GM23248 (cell line): ENCODE measurements at places on chromosomes 2 and 18. TPM values are rescaled to one million over a fixed set of nuclear protein-coding genes. Genes with fewer than 3 reads are reported as not detected.

The METAP1D gene
- 3.8 and 4.1 TPM in 2 replicates for total RNA-seq

DNA sequence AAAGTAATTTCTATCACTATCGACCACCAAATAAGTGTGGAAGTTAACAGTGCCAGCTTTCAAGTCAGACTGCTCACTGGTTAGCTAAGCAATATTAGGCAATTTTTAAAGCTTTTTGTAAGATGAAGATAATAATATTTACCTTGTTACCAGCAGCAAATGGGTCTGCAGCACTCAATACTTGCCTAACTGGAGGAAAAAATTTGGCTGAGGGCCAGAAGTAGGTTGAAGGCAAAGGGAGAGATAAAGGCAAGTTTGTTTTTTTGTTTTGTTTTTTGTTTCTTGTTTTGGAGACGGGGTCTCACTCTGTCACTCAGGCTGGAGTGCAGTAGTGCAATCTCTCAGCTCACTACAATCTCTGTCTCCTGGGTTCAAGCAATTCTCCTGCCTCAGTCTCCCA is 675.9 kb downstream of the DPP10 start:
- no peak for DNase-seq
- H3K4me3 ChIP-seq = no peak overlapping the region
- H3K27me3 ChIP-seq = no peaks in the 10 kb centered on the region

DNA sequence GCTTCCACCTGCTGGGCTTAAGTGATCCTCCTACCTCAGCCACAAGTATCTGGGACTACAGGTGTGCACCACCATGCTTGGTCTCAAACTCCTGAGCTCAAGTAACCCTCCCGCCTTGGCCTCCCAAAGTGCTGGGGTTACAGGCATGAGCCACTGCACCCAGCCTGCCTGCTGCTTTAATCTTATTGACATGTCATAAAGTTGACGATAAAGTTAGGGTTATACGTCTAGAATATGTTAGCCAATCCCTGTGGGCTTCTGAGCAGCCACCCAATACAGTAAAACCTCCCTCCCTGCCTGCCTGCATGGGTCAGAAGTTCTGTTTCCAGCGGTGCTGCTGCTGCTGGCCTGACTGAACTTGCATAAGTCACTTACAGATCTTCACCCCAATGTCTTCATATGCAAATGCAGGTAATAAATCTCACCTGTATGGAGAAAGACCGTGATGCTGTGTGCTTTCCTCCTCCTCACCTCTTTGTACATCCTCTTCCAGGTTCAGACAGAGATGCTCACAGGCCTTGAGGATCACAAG is 30.1 kb downstream of the TGIF1 start:
- H3K4me3 ChIP-seq = no peak overlapping the region
- H3K36me3 ChIP-seq = no peaks in the 10 kb centered on the region
- no peak overlapping the region for H3K27ac ChIP-seq
- no peak for DNase-seq

DNA sequence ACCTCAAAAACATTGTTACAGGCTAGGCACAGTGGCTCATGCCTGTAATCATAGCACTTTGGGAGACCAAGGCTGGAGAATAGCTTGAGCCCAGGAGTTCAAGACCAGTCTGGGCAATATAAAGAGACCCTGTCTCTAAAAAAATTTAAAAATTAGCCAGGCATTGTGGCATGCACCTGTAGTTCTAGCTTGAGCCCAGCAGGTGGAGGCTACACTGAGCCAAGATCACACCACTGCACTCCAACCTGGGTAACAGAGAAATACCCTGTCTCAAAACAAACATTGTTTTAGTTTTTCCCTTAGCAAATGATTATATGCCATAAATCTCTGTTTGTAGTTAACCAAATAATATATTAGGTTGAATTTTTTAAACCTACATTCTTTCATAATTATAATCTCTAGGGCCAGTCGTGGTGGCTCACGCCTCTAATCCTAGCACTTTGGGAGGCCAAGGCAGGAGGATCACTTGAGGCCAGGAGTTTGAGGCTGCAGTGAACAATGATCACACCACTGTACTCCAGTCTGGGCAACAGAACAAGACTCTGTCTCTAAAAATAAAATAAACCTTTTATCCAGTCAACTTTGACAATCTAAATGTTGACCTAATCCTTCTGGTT is 13.3 kb upstream of the CYP20A1 start:
- H3K36me3 ChIP-seq = no peaks in the 10 kb centered on the region

DNA sequence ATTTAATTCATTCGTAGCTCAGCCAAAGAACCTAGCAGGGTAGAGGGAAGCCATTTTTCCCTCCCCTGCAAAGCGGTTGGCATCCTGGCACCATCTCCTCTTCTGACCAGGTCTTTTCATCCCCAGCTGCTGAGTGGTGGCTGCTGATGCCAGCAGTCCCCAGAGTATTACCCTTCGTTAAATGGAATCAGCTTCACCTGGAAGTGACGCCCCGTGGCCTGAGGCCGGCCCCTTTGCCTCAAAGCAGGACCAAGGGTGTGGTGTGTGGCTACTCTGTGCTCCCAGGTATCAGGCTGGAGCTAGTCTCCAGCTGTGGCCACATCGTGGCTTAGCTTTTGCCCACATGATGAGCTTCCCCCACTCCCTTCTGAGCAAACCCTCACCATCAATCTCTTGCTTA is 12.3 kb upstream of the SP100 start:
- no peak overlapping the region for H3K27ac ChIP-seq
- H3K27me3 ChIP-seq = no peaks in the 10 kb centered on the region
- peaks cover 9% of the 10 kb centered on the region for H3K4me1 ChIP-seq

The IL36B gene
- not detected in 2 replicates for total RNA-seq
